CD4-positive, alpha-beta T cell treated with Interferon alpha-2 for 1 hour (primary cell): ENCODE measurements at places on chromosomes 6 and 20.

DNA sequence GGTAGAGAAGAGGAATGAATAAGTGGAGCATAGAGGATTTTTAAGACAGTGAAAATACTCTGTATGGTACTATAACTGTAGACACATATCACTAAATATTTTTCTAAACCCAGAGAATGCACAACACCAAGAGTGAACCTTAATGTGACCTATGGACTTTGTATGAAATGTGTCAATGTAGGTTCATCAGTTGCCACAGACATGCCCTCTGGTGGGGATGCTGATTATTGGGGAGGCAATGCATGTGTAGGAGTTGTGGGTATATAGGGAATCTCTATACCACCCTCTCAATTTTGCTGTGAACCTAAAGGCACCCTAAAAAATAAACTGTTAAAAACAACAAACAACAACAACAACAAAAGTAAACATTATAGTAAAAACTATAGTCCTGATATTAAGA is 293.7 kb downstream of the RNF144B start:
- no peak for DNase-seq

DNA sequence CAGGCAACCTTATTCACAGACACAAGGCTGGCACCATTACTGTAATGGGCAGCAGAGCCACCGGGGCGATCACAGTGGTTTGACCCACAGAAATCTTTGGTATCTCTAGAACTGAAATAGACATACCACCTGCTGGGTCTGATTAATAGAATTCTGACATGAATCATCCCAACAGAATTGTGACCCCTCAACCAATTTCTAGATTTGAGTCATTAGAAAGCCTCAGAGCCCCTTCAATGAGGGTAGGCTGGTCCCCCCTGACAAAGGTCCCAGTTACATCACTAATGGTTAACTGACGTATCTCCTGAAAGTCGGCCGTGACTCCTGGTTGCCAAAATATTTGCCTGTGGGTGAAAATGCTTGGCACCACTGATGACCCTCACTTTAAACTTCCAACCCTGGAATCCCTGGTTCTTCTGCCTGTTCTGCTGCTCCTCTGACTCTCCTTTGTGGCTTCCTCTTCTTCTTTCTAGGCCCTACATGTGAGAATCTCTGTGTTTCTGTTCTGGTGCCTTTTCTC is 124.9 kb upstream of the ARID1B start:
- DNase-seq: no peak

DNA sequence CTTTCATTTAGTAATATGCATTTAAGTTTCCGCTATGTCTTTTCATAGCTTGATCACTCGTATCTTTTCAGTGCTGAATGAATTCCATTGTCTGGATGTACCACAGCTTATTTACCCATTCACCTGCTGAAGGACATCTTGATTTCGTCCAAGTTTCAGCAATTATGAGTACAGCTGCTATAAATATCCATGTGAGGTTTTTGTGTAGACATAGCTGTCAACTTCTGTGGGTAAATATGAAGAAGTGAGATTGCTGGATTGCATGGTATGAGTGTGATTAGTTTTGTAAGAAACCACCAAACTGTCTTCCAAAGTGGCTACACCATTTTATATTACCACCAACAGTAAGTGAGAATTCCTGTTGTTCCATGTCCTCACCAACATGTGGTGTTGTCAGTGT is 79.2 kb upstream of the STMND1 start:
- no peak for DNase-seq

DNA sequence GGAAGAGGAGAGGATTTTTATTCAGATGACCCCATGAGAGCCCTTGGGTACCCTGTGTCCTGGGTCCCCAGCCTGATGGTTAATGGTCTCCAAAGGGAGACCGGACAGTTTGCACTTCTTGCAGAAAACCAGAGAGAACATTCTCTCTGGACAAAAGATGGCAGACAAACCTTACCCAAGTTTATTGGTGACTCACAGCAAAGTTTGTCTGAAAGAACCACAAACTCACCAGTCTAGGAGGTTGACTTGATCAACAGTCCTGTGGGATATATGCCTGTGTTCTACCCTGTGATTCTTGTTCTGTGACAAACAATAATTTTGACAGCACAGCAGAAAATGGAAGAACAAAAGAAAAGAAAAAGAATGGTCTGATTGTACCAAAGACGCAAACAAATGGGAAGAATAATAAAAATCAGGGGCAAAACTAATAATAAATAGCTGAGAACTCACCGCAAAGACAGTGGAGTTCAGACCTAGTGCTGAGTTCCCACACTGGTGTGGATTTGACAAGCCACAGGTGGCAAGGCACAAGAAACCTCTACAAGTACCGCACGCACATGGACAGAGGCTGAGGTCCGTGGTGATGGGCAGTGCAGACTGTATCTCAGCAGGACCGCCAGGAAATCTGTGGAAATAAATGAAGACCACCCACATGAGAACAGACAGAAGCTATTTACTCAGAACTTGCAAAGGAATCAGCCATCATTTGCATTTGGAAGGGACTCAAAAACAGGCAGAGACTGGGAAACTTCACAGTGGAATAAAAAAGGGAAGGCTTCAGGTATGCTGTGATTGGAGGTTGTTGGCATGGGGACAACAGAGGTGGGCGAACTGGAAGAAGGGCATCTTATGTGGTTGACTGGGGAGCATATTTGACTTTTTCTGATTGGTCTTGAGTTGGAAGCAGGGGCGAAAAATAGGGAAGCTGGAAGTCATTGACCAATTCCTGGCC is 246.3 kb upstream of the RNF24 start:
- no peak for DNase-seq

- DNase-seq: no peak
Observed at GRCh38 chr6:135901774-135902524, 50.4 kb downstream of the PDE7B start.
